ENCODE measurements at places on chromosomes 2 and 18.

GRCh38 chr2:64681479-64681967 lies 27.8 kb upstream of the SERTAD2 start:
- DNase-seq: no peak

DNA sequence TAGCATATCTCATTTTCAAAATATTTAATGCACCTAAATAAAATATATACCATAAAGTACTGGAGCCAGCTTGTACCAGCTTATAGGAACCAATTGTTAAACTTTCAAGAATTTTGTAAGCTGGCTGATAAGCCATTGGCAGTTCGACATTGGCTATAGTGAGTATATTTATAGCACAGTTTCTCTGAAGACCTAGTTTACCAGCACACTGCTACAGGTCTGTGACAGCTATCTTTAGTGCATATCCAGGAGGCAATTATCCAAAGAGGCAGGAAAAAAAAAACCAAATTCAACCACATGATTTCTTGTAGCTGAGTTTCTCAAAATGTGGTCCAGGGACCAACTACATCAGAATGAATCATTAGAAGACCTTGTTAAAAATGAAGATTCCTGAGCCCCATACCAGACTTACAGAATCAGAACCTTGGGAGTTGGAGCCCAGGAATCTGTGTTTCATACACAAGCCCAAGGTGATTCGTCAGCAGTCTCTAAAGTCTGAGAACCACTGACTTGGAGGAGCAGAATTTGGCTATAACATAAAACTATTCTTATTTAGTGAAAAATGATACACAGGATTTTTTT lies 279.0 kb upstream of the NRP2 start:
- DNase-seq: no peak

DNA sequence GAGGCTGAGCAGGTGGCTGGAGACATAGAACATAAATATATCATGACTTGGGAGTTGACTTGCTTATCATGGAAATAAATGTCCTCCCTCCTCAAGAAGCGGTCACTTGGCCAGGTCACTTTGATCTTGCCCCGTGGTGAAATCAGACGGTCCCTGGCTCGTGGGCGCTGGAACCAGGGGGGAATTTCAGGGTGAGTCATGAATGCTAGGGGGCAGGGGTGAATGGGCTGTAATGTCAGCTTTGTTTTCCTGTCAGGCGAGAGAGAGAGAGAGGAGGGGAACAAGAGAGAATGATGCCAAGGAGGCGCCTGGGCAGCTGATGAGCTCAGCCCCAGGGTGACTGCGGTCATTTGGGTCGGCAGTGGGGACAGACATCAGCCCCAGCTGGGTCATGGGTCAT lies 47.7 kb downstream of the RRM2 start:
- no peak for DNase-seq

- no peak for DNase-seq
Observed at GRCh38 chr2:235133837-235134236, 182.0 kb downstream of the SH3BP4 start.

GRCh38 chr2:7117076-7117475 lies 199.9 kb downstream of the RNF144A start:
- no peak for DNase-seq

- no peak for DNase-seq
Observed at GRCh38 chr2:151097895-151098294, 163.8 kb downstream of the RBM43 start.

DNA sequence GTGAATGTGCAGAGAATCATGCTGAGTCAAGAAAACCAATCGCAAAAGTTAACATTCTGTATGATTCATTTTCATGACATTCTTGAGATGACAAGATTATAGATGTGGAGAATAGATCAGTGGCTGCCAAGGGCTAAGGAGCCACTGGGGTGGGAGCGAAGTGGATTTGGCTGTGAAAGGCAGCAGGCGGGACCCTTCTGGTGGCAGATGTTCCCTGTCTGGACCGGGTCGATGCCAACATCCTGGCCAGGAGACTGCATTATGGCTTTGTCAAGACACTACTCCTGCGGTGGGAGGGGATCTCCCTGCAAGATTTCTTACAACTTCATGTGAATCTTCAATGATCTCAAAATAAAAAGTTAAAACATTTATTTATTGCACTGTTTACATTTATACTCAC lies 427.9 kb downstream of the GALR1 start:
- DNase-seq: no peak

- no peak for DNase-seq
Observed at GRCh38 chr2:66683599-66683998, 248.7 kb downstream of the MEIS1 start.

DNA sequence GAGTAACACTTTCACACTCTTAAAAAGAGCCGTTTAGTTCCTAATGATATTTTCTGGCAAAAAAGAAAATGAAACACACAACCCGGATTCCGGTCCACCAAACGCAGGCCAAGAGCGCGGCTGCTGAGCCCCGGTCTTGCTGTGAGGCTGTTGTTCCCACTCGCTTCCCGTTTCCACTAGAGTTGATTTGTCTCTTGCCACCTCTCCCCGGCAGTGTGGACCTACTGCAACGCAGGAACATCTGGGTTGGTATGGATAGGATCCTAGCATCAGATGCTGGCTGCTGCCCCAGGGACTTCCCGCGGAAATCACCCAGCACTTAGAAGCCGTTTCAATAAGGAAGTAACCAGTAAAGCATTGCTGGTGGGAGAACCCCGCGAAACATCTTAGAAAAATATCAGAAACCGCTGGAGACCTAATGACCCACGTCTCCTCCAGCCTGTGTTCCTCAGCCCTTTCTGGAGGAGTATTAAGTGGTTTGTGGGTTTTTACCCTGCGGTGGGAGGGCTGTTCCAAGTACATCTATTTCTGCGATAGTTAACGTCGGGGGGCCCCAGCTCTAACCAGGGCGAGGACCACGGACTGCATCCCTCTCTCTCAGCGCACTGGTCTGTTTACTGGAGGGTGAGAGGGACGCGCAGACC lies 939 bp downstream of the DOCK10 start:
- peak; percentile 65 for DNase-seq

DNA sequence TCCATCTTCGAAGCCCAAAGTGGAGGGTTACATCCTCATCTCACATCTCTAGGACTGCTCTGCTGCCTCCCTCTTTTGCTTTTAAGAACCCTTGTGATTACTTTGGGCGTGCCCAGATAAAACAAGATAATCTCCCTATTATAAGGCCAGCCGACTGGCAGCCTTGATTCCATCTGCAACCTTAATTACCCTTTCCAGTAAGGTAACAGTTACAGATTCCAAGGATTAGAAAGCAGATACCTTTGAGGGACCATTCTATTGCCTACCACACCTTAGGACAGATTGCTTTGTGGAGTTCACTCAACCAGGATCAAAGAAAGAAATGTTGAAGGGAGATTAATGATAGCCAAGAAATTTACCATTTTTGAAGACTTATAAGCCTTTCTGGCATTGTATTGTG lies 250.8 kb upstream of the ACVR2A start:
- no peak for DNase-seq

GRCh38 chr18:57438743-57439608 lies 3.8 kb downstream of the ONECUT2 start:
- no peak for DNase-seq

DNA sequence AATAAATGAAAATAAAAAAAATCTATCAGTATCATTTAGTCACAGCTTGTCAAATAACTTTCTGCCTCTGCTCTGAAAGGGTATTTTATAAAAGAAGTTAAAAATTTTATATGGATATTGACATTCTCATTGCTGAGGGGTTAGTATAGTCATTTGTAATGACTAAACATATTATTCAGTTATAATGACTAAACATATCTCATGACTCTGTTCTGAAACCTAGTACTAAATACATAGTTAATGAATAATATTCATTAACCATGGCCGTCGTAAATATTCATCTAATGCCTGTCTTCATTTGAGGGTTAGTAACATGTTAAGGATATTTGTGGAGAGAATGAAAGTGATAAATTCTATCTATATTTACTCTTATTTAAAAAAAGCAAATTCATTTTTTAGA lies 69.1 kb upstream of the MAP4K3 start:
- DNase-seq: no peak

GRCh38 chr18:9634856-9635255 lies 20.5 kb upstream of the PPP4R1 start:
- no peak for DNase-seq

DNA sequence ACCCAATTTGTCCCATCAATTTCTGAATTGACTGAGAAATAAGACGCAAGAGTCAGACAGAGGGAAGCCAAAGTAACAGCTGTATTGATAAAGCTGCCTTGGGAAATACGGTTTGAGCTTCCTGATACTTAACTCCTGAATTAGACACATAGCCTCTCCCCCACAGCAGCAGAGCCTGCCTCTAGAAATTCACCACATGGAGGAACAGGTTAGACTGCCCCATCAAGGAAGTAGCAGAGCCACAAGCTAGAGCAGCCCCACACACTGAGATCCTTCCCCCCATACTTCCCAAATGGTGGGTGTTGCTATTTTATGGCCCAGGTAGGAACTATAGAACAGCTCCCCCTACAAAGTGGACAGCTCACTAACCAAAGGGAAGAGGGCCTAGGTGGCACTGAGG lies 220.0 kb downstream of the SMAD2 start:
- no peak for DNase-seq

Data from AML-193 (cell line).